ENCODE measurements at places on chromosomes 4 and X.
A peak's percentile ranks its signal among the peaks of the same experiment; 100 is the strongest.

GRCh38 chrX:37995428-37995827, 10.9 kb upstream of the SYTL5 start:
- DNase-seq, result no peak

- no peak for DNase-seq
Observed at GRCh38 chr4:145739845-145740244, 59.9 kb downstream of the C4orf51 start.

GRCh38 chr4:41120297-41121217, 93.8 kb downstream of the APBB2 start:
- DNase-seq, result no peak

- no peak for DNase-seq
Observed at GRCh38 chrX:31036895-31037294, 34.9 kb downstream of the FTHL17 start.

GRCh38 chr4:25943312-25943711, 29.3 kb downstream of the SMIM20 start:
- DNase-seq, result no peak

GRCh38 chr4:19583827-19584569, 667.7 kb upstream of the SLIT2 start:
- DNase-seq, result no peak

- DNase-seq, result no peak
Observed at GRCh38 chrX:53440101-53440500, 5.9 kb upstream of the HSD17B10 start.

DNA sequence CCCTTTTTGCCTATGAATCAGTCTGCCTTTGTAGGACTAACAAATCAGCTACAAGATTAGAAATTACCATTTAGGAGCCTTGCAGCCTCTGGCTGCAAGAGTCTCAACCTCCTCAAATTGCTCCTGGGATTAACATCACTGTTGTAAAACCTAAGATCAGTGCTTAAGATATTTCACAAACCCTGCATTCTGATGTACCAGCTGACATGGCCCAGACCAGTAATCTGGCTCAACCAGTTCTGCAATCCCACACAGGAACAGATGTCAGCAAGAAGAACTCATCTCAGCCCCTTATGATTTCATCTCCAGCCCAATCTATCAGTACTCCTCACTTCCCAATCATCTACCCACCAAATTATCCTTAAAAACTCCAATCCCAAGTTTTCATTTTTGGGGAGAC, 32.5 kb upstream of the AADAT start:
- DNase-seq, result no peak

- no peak for DNase-seq
Observed at GRCh38 chr4:5572114-5572513, 136.2 kb downstream of the EVC2 start.

GRCh38 chr4:154457471-154457870, 34.1 kb downstream of the DCHS2 start:
- no peak for DNase-seq

DNA sequence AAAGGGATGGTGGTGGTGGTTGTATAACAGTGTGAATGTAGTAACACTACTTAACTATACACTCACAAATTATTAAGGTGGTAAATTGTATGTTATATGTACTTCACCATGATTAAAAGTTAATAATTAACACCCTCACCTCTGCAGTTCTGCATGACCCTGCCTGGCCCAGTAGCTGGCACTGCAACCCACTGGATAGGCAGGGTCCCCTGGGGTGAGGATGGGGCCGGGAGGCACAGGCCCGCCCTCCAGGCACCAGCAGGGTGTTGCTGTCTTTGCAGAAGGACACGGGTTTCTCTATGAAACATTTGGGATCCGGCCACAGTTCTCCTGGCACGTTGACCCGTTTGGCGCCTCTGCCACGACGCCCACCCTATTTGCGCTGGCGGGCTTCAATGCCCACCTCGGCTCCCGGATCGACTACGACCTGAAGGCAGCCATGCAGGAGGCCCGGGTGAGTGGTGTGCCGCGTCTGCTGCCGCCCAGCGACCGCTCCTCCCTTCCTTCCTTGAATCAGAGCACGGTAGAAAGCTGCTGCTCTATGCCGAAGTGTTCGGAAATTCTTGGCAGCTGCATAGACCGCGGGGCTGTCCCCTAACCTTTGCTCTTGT, 11.8 kb downstream of the MAN2B2 start:
- no peak for DNase-seq

- no peak for DNase-seq
Observed at GRCh38 chr4:89289312-89289711, 18.3 kb downstream of the GPRIN3 start.

GRCh38 chrX:72694170-72694569, 19.9 kb downstream of the PHKA1 start:
- no peak for DNase-seq

GRCh38 chr4:137819964-137820383, 287.7 kb upstream of the PCDH18 start:
- no peak for DNase-seq

DNA sequence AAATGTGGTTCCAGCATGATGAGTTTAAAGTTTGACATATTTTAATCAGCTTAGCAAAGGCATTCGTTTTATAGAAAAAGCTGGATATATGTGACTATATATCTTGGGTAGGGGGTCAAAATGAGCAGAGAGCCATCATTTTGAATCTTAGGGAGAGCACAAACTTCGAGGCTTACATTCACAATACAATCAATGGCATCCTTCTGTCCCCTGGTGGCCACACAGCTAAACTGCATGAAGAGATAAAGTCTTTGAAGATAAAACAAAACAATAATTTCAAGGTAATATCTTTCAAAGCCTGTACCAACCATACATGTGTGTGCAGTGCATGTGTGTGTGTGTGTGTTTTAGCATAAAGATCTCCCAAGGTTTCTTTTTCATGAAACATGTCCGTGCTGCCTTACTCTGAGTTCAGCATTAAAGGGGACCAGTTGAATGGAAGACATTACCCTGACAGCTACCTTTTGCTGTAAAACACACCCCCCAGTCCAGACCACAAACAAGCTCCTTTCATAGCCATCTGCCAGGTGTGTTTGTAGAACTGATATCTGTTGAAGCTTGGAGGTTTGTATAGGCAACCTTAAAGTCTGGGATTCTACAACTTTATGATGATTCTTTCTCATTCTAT, 22.0 kb downstream of the DYNLT3 start:
- peak; percentile 15 for DNase-seq

DNA sequence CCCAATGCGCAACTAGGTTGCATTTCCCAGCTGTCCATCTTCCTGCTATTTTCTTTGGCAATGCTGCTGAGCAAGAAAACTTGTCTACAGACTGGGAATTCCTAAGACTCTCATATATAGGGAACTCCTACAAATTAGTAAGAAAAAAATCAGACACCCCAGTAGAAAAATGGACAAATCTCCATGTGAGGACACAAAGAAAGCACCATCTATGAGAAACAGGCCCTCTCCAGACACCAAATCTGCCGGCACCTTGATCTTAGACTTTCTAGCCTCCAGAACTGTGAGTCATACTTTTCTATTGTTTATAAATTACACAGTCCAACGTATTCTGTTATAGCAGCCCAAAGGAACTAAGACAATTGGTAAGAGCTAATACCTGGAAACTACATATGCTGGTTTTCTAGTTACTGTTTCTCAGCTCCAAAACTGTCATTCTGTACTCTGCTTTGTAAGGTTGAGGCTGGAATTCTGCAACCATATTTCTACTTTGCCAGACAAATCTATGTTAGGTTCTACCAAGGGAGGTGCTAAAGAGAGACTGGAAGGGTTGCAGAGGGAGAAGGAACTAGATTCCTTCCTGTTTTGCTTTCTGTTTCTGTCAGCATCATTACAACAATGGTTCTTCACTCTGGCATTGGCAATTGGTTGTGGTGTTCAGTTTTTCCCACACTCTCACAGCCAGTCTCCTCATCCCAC, 35.7 kb upstream of the FAM241A start:
- no peak for DNase-seq

GRCh38 chr4:16636912-16637630, 261.4 kb downstream of the LDB2 start:
- no peak for DNase-seq

DNA sequence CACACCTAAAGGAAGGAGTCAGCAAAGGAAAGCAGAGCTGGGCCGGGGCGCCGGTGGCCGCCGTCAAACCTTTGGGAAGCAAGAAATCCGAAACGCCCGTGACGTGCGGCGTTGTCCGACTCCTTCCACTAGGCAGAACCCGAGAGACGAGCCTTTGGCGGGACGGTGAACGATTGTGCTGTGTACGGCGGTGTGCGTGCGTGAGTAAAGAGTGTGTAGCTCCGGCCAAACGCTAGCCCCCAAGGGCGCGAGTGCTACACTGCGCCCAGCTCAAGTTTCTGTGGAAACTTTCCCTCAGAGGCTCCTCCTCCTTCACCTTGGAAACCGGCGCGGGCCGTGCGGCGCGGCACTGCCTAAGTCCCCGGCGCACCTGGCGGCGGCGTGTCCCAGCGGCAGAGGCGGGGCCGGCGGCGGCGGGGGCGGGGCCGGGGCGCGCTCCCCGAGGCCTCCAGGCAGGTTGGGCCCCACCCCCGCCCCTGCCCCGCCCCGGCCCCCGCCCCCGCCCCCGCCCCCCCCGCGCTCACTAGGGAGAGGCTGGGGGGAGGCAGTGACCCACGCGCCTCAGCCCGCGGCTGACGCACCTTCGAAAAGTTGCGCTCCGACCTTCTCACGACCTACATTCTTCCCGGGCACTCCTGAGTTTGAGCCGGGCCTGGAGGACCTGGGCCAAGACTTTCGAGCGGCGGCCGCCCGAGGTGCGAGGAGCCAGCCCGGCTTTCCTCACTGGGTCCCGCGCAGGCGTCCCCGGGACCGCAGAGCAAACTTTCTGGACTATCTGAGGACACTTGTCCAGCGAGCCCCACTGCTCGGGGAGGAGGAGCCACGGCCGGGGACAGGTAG, at the start of gene FHIP1A:
TSS of gene FHIP1A (plus strand) at position 547 of the 840 bp plus-strand sequence. CDS start 157,084 bp downstream, outside the sequence.
- peak; percentile 85 for DNase-seq

DNA sequence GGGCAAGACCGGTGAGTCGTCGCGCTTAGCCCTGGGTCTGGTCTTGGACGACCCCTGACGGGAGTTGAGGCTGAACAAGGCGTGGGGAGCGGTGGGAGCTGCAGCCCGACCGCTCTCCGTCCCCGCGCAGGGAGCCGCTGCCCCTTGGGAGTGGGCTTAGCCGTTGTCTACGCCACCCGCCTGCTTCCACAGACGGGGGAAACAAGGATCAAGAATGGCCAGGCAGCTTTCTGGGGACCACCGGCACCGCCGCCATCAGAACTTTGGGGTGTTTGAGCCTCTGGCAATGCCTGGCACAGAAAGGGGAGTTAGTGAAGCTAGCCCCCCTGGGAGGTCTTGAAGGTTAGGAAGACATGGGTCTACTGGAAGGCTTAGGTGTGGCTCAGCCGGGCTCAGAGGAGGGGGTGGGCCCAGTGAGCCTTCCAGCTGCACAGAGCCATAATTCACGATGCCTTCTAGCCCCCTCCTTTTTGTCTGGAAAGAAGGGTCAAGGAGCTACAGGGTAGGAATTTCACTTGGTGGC, 583 bp downstream of the RASL11B start:
- no peak for DNase-seq

GRCh38 chr4:91751961-91752360, 551.8 kb upstream of the GRID2 start:
- DNase-seq, result no peak

DNA sequence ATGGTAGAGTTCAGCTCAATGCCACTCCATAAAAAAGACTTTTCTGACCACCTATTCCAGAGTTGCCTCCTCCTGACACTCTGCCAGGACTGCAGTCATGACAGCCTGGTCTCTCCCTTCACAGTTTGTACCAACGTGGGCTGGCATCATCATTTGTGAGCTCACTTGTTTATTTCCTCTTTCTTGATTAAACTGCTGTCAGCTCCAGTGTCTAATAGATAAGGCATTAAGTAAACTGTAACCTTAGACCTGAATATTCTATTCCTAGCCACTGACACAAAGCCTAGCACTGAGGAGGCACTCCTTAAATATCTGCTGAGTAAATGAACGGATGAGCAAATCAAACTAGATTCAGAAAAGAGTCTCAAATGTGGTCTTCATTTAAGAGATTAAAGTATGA, 48.7 kb downstream of the DDX60 start:
- DNase-seq, result no peak

All from activated T-helper 1 cell treated with Interleukin-2 at 50 U/mL for 16 hours (primary cell).